Fibroblast of skin of abdomen (primary cell): ENCODE measurements at places on chromosomes 1 and 21.

DNA sequence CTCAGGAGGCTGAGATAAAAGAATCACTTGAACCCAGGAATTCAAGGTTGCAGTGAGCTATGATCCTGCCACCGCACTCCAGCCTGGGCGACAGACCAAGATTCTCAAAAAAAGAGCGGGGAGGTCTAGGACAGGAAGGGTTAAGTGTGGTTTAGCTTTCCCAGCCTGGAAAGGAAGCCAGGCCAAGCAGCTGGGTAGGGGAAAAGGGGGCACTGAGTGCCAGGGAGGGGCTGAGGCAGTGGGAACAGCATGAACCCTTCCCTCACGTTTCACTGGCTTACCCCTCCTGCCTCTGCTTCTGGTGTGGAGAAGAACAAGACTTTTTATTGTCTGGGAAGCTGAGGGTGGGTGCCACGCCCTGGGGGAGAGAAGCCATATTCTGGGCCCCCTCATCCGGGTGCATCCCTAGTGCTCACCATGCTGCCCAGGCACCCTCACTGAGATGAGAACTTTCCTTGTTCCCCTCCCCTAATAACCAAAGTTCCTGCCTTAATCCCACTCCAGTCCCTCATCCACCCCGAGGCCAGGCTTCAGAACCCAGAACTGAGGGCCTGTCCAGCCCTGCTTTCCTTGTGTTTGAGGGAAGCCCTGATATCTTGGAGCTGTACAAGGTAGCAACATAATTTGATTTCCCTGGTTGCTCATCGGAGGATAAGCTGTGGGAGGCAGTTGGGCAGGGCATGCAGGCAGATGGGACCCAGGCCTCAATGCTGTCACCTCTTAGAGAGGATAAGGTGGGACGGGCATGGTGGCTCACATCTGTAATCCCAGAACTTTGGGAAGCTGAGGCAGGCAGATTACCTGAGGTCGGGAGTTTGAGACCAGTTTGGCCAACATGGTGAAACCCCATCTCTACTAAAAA lies 2.0 kb upstream of the LMNA start:
- no peak for DNase-seq

- DNase-seq: no peak
Observed at GRCh38 chr1:101435831-101436511, 199.2 kb downstream of the S1PR1 start.

DNA sequence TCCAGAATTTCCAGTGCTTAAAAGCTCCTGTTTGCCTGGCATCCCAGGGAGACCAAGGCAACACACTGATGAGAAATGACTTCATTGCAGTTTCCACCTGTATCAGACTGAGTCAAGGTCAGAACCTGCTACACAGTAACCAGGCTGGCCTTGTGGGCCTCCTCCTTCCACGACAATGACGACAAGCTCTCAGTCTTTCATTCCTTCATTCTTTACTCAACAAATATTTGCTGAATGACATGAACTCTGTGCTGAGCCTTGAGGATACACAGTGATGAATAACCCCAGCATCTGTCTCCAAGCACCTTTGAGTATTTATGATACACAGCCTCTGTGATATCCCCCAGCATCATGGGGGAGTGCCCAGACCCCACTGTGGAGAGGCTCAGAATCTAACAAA lies 8.9 kb upstream of the LCE5A start:
- DNase-seq: no peak

GRCh38 chr21:27371975-27372331 lies 405.1 kb upstream of the ADAMTS5 start:
- DNase-seq: no peak

DNA sequence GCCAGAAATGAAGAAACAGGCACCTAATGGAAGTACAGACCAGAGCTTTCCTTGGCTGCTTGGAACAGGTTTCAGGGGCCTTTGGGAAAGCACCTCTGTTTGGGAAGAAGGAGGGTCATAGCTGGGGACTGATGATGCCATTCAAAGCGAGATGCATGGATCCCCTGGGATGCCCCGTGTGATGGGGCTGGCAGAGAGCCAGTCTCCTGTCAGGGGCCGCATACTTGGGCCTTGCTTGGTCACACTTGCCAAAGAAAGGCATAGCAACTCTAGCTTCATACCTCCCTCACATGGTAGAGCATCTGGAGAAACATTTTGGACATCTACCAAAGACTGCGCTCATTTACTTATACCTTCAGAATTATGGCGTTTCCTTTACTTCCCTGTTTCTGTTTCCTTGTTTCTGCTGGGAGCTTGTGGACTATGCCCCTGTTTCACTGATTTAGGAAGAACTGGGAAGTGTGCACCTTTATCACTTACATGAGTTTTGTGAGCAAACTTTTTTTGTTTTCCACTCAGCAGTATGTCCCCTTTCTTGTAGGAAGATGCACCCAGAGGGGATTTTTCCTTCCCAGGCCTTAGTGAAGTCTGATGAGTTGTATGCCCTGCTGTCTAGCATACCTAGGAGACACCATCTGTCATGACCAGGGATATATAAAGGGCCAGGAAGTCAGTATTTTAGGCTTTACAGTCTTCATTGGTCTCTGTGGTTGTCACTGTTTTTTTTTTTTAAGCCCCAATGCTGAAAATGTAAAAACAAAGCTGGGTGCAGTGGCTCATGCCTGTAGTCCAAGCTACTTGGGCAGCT lies 19.8 kb upstream of the ST3GAL3 start:
- DNase-seq: no peak

DNA sequence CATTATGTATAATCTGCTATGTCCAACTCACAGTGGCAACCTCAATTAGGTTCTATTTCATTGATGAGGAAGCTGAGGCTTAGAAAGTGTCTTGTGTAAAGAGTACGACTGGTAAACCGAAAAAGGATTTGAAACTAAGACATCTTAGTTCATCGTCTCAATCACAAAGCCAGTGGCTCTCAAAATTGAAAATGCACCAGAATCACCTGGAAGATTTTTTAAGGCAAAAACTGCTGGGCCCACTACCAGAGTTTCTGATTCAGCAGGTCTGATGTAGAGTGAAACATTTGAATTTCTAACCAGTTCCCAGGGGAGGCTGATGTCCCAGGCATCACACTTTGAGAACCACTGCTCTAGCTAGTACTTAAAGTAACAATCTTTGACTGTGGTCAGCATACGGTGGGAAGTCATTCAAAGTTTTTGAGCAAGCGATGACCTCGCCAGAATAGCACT lies 5.2 kb upstream of the LRRC53 start:
- no peak for DNase-seq

DNA sequence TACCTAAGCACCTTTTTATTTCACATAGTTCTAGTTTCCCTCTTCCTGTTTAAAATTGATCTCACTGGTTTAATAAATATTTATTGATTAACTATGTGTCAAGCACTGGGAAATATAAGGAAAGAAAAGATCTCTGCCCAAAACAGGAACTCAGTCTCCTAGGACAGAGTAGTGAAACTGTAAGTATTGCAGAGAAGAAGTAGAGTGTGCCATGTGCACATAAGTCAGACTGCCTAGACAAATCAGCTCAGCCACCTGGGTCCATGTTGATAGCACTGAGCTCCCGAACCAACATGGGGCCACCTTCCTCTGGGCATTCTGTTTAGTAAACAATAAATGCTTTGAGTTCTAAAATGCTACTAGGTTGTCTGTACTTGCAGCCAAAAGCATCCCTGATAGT lies 9.8 kb upstream of the SSX2IP start:
- DNase-seq: no peak

DNA sequence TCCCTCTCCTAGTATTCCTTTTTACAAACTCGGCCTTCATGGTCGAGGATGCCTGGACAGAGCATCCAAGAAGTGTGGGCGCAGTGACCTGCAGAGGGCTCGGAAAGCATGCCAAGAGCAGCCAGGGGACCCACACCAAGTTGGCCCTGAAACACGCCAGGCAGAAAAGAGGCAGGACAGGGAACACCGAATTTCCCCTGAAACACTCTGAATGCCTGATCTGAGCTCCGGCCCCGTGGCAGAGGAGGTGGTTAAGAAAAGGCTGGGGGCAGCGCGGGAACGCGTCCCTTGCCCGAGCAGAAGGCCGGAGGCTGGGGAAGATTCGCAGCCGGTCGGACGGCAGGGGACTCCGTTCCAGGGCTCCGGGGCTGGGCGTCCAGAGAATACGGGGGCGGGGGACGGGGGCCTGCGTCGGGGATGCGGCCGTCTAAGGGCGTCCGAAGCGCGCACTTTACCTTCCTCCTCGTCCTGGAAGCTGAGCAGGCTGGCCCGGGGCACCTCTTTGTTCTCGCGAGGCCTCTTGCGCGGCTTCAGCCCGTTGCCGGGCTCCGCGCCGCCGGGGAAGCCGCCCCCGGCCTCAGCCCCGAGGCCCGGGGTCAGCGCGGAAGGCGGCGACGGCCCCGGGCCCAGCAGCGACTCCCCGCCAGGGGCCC lies 558 bp downstream of the PAXBP1 start:
- DNase-seq: peak; percentile 63

GRCh38 chr21:10272216-10272615 lies 249.2 kb upstream of the TPTE start:
- peak; percentile 15 for DNase-seq

DNA sequence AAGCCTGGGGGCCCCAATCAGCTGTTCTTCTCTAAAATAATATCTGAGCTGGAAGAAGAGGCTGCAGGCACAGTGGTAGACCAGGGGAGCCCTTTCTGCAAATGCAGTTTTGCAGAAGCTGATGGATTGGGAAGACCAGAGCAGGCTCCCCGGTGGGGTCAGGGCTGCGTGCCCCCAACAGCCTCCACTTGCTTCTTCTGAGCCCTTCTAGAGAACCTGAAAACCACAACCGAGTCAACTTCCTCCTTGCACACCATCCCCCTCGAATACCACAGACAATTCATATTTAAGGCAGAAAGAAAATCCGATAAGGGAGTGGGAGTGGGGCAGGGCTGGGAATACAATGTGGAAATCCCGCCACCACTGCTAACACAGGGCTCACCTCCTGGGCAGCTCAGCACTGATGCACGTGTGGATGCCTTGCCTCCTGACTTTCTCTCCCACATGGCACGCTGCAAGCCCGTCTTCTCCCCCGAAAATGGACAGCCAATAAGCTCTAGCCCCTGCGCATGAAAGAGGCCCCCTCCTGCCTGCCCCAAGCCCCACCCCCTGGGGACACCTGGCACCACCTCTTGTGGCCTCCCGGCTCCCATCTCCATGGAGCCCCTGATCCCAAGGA lies 25.4 kb upstream of the ALDH4A1 start:
- peak; percentile 65 for DNase-seq

DNA sequence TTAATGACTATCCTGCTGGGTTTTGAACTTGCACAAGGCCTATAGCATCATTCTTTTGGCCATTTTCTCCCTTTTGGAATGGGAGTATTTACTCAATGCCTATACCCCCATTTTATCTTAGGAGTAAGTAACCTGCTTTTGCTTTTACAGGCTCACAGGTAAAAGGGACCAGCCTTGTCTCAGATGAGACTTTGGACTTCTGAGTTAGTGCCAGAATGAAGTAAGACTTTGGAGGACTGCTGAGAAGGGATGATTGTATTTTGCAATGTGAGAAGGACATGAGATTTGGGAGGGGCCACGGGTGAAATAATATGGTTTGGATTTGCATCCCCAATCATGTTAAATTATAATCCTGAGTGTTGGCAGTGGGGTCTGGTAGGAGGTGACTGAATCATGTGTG lies 212.7 kb downstream of the FAF1 start:
- DNase-seq: no peak

DNA sequence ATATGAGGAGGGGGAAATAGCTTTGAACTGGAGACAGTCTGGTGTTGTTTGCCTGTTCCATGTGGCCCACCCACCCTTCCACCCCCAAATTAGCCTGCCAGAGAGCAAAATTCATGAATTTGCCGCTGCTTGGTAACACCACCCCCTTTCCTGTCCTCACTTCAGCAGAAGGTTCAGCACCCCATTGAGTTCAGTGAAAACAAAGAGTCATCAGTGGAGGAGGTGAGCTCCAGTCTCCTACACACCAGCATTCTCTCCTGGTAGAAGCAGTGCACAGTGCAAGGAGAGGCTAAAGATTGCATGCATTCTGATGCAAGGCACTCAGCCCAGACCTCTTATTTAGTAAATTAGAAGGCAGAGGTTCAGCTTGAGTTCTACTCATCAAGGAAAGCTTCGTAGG lies 99.7 kb upstream of the DYNLT5 start:
- peak; percentile 43 for DNase-seq

DNA sequence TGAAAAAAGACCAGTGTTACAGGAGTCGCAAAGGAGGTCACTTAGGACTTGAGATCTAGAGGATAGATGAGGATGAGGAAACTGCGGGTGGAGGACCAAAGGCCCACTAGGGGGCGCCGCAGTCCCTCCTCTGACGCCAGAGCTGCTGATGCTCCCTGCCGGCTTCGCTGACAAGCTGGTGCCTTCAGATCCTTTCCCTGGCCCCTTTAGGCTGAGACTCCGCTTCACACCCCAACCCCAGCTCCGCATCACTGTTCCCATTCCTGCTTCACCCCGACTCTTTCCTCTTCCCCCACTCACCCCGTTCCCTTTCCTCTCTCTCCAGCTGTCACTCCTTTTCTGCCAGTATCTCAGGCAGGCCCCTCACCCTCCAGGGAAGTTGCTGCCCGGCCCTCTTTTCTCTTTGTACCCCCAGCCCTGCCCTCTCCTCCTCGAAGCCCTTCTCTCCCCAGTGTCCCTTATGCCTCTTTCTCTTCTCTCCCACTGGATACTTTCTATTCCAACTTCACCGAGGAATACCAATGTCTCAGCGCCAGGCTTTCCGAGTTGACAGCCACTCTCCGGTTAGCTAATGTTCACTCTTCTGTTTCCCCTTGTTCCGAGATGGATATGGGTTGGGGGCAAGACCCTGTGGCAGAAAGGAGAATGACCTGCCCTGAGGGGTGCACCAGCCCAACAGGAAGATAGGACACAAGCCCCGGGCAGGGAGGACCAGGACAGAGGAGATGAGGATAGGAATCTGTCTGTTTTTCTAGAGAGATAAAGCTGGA lies 4.5 kb downstream of the KCNJ9 start:
- peak; percentile 61 for DNase-seq

DNA sequence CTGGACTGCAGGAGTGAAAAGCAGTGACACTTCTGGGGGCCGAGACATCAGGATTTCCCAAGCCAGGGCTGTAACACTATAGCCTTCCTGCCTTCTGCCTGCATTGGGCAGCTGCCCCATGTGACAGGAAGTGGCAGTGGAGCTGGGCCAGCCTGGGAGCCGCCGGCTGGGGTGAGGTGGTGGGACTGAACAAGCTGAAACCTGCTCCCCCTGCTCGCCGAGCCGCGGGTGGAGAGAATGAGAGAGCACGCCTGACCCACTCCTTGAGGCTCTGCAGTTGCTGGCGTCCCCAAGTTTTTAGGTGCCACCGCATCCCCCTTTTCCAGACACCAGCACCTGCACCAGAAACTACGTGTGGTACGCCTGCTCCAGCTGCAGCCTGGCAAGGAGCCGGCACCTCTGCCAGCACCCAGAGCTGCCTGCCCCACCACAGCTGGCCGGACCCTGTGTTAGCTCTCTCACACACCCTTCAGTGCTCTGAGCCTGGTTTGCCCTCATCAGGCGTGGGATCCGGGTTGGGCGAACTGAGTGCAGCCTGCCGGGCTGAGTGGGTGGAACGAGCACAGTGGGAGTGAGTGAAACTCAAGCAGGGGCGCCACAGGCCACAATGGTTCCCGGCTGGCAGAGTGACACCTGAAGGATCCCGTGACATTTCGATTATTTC lies 119.4 kb downstream of the AKT3 start:
- DNase-seq: no peak

DNA sequence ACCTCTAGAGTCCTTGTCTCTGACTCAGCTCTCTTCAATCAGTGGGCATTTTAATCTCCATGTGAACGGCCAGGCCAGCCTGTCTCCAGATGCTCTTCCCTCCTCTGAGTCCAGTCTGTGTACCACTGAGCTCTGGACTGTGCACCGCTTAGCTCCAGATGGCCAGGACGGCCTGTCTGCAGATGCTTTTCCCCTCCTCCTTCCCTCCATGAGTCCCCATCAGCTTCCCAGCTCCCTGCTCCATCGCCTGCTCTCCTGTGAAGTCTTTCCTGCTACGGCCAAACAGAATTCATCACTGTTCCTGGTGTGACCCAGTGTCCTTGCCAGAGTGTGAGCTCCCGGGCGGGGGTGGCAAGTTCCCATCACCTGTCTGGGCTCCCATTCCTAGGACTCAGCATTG lies 42.0 kb downstream of the STUM start:
- no peak for DNase-seq
